Effector memory CD8-positive, alpha-beta T cell (primary cell): ENCODE measurements at places on chromosomes 5 and 9.

DNA sequence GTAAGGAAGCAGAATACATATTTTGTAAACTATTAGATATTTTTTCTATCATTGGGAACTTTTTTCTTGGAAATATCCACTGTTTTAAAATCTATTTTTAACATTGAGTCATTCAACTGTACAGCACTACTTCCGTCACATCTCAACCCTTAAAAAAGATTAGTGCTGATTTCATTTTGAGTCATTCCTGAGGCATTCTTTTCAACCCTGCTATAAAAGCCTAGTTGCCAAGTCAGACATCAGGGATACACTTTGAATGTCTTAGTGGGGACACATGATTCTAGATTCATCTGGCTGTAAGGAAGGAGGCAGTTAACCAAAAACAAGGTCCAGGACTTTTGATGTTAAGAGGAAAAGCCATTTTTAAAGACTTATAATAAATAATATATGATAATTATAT is 160.9 kb downstream of the GIN1 start:
- no peak for DNase-seq
- no peak overlapping the region for H3K4me3 ChIP-seq
- H3K36me3 ChIP-seq = peaks cover 4% of the 10 kb centered on the region
- H3K4me1 ChIP-seq = peaks cover 5% of the 10 kb centered on the region

DNA sequence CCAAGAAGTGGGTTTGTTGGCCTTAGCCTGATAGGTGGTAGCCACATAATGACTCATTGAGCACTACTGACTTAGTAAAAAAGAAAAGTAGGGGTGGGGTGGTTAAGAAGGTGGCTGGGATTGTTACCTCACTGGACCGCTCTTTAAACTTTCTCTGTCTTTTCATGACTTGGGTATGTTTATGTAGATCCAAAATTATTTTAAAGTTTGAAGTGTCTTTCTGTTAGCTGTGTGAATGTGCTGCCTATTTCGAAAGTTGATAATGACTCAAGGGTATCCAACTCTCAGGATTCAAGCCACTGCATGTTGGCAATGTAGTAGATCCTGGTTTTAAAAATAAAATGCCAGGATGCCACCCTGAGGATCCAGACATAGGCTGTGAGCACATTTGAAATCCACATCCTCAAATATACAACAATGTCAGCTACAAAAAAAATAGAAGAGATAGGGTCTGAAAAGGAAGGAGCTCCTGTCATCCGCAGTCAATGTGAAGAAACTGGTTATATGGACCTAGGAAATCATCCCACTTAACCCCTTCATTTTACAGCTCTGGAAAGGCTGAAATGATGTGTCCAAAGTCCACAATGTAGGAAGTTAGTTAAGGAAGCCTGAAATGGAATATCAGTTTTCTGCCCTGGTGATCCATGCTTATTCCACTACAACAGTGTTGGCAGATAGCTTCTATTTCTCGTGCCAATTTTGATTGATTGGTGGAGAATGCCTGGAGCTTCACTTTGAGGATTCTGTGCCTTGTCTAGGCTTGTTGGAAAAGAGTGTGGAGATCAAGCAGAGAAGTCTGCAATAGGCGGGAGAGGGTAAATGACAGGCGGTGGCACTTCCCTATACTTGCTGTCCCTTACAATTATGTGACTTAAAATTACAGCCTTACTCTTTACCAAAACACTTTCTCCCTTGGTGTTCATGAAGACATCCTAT is 23.4 kb downstream of the ZNF462 start:
- no peak overlapping the region for H3K4me3 ChIP-seq
- no peaks in the 10 kb centered on the region for H3K36me3 ChIP-seq
- no peaks in the 10 kb centered on the region for H3K27me3 ChIP-seq
- no peak for DNase-seq
- H3K4me1 ChIP-seq = no peaks in the 10 kb centered on the region

DNA sequence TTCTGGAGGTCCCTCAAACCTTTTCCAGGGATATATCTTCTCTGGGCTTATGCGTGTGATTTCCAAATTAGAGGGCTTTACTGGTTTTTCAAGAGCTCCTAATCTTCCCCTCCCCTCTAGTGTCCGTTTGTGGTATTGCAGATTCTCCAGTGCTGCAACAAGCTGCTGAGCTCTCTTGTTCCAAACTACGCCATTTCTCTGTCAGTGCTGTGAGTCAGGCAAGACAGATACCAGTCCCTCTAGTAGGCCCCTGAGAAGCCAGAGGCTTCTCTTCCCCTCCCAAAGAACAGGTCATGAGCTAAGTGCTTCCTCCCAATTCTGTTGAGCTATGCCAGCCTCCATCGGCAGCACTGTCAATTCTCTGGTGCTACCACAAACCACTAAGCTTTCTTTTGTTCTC is 149.5 kb downstream of the FANCC start:
- peak; percentile 58 for DNase-seq
- H3K4me1 ChIP-seq = no peaks in the 10 kb centered on the region
- no peak overlapping the region for H3K27ac ChIP-seq
- peaks cover 3% of the 10 kb centered on the region for H3K36me3 ChIP-seq
- H3K4me3 ChIP-seq = no peak overlapping the region

- no peak for DNase-seq
- no peaks in the 10 kb centered on the region for H3K36me3 ChIP-seq
- no peak overlapping the region for H3K4me3 ChIP-seq
- no peak overlapping the region for H3K27ac ChIP-seq
Observed at GRCh38 chr9:112015149-112015548, 118.5 kb downstream of the UGCG start.

DNA sequence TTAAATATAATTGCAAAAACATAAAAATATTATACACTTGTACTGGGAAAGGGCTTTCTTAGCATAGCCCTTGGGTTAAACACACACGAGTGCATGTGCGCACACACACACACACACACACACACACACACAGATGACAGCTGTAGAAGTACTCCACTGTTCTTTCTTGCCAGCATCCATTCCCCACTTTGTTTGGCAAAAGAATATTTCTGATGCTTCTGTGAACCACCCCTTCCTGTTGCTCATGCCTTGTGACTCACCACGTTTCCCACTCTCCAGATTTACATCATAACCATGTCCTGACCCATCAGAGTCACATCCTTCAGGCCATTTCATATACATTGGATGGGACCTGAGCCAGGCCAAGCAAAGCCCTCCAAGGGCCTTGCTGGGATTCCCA is 280.1 kb downstream of the DNAH5 start:
- no peaks in the 10 kb centered on the region for H3K4me1 ChIP-seq
- no peak overlapping the region for H3K4me3 ChIP-seq
- no peaks in the 10 kb centered on the region for H3K36me3 ChIP-seq
- DNase-seq = no peak
- H3K27ac ChIP-seq = no peak overlapping the region

DNA sequence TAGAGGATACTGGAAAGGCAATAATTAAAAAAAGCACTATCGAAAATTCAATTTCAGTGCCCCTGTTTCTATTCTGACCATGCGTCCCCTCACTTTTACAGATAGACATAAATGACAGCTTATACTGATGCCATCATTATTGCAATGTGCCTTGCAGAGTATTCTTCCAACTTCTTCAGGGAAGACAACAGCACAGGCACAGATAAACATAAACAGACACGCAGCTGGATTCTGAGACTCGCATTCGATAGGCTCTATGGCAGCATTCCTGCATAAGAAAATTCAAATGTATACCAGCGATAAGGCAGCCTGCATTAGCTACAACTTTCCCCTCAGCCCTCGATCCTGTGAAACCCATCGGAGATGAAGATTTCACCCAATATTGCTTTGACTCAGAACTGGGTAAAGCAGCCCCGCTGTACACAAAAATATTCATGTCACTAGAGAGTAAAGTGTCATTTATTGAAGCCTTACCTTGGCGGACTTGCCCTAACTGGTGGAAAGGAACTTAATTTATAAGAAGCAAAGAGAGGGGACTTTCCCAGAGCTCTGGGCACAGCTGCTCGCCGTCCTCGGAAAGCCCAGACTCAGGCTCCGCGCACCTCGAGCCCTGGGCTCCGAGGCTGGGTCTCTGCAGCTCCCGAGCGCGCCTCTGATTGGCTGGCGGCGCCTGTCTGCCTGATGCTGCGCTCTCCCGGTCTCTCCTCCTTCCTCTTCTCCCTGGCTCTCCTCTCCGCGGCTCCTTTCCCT is at the start of gene CDH18:
Gene CDH18, minus strand, starts transcription at position 589 of the 750 bp plus-strand sequence. CDS start 149,214 bp downstream, outside the sequence.
- H3K4me3 ChIP-seq = no peak within 1 kb of the TSS
- no peak within 1 kb of the TSS for H3K27ac ChIP-seq
- no peaks in the 10 kb centered on the region for H3K4me1 ChIP-seq

DNA sequence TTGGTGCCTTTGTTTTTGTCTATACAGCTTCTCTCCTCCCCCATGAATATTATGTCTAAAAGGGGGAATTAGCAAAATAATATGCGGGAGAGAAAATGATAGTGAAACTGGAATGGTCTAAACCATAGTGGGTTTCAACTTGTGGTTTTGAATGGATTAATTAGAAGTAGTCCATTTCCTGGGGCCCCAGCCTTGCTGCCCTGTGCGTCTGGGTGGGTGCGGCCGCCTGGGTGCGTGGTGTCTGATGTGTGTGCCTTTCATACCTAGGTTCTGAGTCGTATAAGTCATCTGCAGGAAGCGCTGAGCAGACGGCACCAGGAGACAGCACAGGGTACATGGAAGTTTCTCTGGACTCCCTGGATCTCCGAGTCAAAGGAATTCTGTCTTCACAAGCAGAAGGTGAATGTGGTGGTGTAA is 120.0 kb upstream of the CACNA1B start:
- H3K4me1 ChIP-seq = peaks cover 44% of the 10 kb centered on the region
- peak overlapping the region; percentile 87 for H3K27ac ChIP-seq
- peaks cover 44% of the 10 kb centered on the region for H3K36me3 ChIP-seq
- no peaks in the 10 kb centered on the region for H3K27me3 ChIP-seq
- H3K4me3 ChIP-seq = peak overlapping the region; percentile 45

GRCh38 chr5:164360589-164360988 is 855.2 kb downstream of the MAT2B start:
- H3K4me1 ChIP-seq = no peaks in the 10 kb centered on the region
- H3K4me3 ChIP-seq = no peak overlapping the region
- no peaks in the 10 kb centered on the region for H3K27me3 ChIP-seq
- no peak for DNase-seq

- H3K27me3 ChIP-seq = no peaks in the 10 kb centered on the region
- no peaks in the 10 kb centered on the region for H3K36me3 ChIP-seq
- no peak overlapping the region for H3K27ac ChIP-seq
Observed at GRCh38 chr5:94810281-94810680, 191.8 kb downstream of the SLF1 start.

- no peak for DNase-seq
- H3K27me3 ChIP-seq = peaks cover 32% of the 10 kb centered on the region
- H3K27ac ChIP-seq = no peak overlapping the region
- no peaks in the 10 kb centered on the region for H3K36me3 ChIP-seq
Observed at GRCh38 chr5:66655395-66656324, 59.5 kb downstream of the MAST4 start.

DNA sequence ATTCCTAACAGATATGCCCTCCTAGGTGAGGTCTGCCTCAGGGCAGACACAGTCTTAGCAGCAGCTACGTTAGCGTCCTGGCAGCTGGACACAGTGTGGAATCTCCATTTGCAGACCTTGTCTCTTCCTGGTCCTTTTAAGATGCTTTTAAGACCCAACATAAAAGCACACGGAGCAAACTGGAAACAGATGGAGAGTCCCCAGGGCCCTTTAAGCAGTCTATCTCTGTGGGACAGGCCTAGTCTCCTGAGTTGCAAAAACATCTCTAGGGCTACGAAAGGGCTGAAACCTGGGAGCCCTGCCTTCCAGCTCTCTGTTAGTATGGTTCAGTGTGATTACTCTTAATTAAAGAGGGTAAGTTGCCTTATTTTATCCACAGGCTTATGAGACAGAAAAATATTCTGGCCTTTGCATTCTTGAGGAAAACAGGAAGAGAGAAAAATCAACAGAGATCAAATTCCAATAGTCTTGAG is 66.0 kb upstream of the GNA14 start:
- no peak for DNase-seq
- no peak overlapping the region for H3K4me3 ChIP-seq
- peaks cover 9% of the 10 kb centered on the region for H3K27me3 ChIP-seq
- no peaks in the 10 kb centered on the region for H3K36me3 ChIP-seq
- H3K4me1 ChIP-seq = no peaks in the 10 kb centered on the region

GRCh38 chr9:127927201-127927987 is 3.2 kb downstream of the PIP5KL1 start:
- peak; percentile 32 for DNase-seq
- peaks cover 6% of the 10 kb centered on the region for H3K4me1 ChIP-seq
- peak overlapping the region; percentile 59 for H3K4me3 ChIP-seq
- H3K27ac ChIP-seq = no peak overlapping the region

- no peak overlapping the region for H3K4me3 ChIP-seq
- no peak overlapping the region for H3K27ac ChIP-seq
- peaks cover 12% of the 10 kb centered on the region for H3K36me3 ChIP-seq
- H3K27me3 ChIP-seq = no peaks in the 10 kb centered on the region
- no peaks in the 10 kb centered on the region for H3K4me1 ChIP-seq
- DNase-seq = no peak
Observed at GRCh38 chr5:179875741-179876609, 17.4 kb upstream of the MRNIP start.

- DNase-seq = peak; percentile 16
- H3K4me3 ChIP-seq = no peak overlapping the region
- peaks cover 70% of the 10 kb centered on the region for H3K36me3 ChIP-seq
- H3K27ac ChIP-seq = peak overlapping the region; percentile 95
- H3K27me3 ChIP-seq = no peaks in the 10 kb centered on the region
- peaks cover 19% of the 10 kb centered on the region for H3K4me1 ChIP-seq
Observed at GRCh38 chr5:157342822-157343402, 77.0 kb downstream of the CYFIP2 start.

- H3K27me3 ChIP-seq = no peaks in the 10 kb centered on the region
- no peak for DNase-seq
- H3K4me1 ChIP-seq = no peaks in the 10 kb centered on the region
- H3K27ac ChIP-seq = no peak overlapping the region
- H3K4me3 ChIP-seq = no peak overlapping the region
Observed at GRCh38 chr9:19221326-19221725, 9.2 kb upstream of the DENND4C start.
